PC-3 (cell line): ENCODE measurements at places on chromosomes 5 and 9.
A peak's percentile ranks its signal among the peaks of the same experiment; 100 is the strongest.

DNA sequence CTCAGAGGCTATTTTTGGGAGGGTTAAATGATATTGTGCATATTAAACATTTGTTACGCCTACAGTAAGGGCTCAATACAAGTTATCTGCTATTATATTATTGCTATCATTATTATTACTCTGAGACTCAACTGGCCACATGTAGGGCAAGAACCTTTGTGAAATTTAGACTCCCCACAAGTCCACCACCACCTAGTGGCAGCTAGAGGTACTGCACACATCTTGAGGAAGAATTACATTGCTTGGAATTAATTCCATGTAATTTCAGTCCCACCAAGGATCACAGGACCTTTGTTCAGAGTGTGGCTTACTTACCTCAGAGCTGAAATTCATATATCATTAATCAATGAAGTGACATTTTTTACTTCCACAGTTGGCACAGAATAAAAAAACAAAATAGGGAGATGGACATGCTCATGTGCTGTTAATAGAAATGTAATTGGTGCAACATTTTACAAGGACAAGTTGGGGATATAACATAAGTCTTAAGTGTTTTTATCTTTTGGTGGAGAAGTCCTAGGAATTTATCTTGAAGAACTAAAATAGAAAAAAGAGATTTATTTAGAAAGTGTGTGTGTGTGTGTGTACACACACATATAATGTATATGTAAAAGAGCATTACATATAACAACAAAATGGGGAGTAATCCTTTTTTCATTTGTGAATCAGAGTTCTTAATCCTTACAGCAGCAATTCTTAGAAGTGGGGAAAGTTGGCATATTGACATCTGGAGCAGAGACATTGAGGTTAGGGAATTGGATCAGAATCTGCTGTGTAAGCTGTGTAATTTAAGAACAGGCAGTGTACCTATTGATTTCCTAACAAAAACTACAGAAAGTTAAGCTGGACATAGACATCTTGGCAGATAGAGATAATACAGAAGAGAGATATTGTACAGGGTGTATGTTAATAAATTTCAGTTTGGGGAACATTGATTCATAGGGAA is 11.2 kb downstream of the MSANTD3 start:
- H3K4me3 ChIP-seq, result no peak overlapping the region
- no peak overlapping the region for H3K27ac ChIP-seq
- DNase-seq, result peak; percentile 85
- H3K4me1 ChIP-seq, result no peaks in the 10 kb centered on the region
- H3K27me3 ChIP-seq, result no peaks in the 10 kb centered on the region
- H3K36me3 ChIP-seq, result no peaks in the 10 kb centered on the region; the same call in 1 of the 2 replicates

- no peak overlapping the region for H3K4me3 ChIP-seq
- no peaks in the 10 kb centered on the region for H3K4me1 ChIP-seq
- no peak for DNase-seq
These were observed 49.0 kb downstream of the SGCD start for GRCh38 chr5:156375895-156376495.

DNA sequence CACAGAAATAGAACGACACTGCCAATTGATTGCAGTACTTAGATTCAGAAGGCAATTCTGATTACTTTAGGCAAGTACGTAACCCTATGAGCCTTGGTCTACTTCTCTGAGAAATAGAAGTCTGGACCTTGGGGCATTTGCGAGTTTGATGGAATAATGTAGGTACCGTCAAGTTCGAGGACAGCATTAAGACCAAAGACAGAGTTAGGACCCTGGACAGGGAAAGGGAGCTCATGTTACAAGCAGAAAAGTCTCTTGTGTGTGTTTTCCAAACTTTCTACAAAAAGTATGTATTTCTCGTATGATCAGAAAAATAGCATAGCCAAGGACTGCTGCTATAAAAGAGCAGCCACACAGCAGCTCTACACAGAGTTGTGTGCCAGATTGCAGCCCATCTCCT is 20.1 kb downstream of the CCDC180 start:
- H3K27ac ChIP-seq, result no peak overlapping the region
- no peak for DNase-seq
- H3K36me3 ChIP-seq, result no peaks in the 10 kb centered on the region

- no peak overlapping the region for H3K27ac ChIP-seq
- H3K4me1 ChIP-seq, result no peaks in the 10 kb centered on the region
- no peaks in the 10 kb centered on the region for H3K36me3 ChIP-seq
- H3K27me3 ChIP-seq, result no peaks in the 10 kb centered on the region
- H3K4me3 ChIP-seq, result no peak overlapping the region
- no peak for DNase-seq
These were observed 18.8 kb downstream of the C5orf52 start for GRCh38 chr5:157689942-157690689.

- H3K36me3 ChIP-seq, result no peaks in the 10 kb centered on the region
- H3K4me1 ChIP-seq, result no peaks in the 10 kb centered on the region
- no peaks in the 10 kb centered on the region for H3K27me3 ChIP-seq
- H3K4me3 ChIP-seq, result no peak overlapping the region
- no peak overlapping the region for H3K27ac ChIP-seq
- no peak for DNase-seq
These were observed 1488.4 kb upstream of the WWC1 start for GRCh38 chr5:166803058-166803457.

GRCh38 chr5:32600054-32600622 is 14.8 kb downstream of the SUB1 start:
- H3K27ac ChIP-seq, result no peak overlapping the region
- no peak overlapping the region for H3K4me3 ChIP-seq
- H3K27me3 ChIP-seq, result no peaks in the 10 kb centered on the region
- H3K36me3 ChIP-seq, result peaks cover 76% of the 10 kb centered on the region

GRCh38 chr9:96186591-96187011 is 115.4 kb downstream of the HSD17B3 start:
- H3K4me1 ChIP-seq, result no peaks in the 10 kb centered on the region
- H3K27ac ChIP-seq, result no peak overlapping the region
- H3K36me3 ChIP-seq, result no peaks in the 10 kb centered on the region

DNA sequence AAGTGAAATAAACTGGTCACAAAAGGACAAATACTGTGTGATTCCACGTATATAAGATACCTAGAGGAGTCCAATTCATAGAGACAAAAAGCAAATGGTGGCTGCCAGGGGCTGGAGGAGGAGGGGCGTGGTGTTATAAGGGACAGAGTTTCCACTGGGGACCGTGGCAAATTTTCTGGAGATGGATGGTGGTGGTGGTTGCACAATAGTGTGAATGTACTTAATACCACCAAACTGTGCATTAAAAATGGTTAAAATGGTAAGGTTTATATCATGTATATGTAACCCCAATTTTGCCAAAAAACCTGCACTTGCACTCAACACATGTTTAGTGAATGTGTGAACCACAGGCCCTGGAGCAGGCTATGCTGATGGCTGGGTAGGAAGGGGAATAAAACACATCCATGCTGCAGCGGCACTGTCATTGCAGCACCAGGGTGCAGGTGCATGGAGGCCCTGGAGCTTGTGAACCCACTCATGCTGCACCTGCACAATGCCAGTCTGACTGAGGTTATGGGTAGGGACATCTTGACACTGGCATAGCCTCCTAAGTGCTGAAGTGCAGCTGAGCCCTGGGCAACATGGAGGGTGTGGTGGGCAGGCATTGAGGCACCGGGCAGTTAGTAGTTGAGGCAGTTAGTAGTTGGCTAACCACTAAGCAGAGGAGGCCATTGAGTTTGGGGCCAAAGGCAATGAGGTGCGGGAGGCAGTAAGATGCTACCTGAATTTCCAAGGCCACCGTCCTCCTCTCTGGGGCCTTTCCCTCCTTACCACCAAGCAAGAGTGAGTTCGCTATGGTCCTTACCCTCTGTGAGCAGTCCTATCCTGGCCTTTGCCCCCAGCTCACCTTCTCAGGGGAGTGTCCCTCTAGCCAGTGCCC is 3.5 kb upstream of the PHF2 start:
- H3K4me1 ChIP-seq, result peaks cover 8% of the 10 kb centered on the region
- DNase-seq, result no peak
- H3K36me3 ChIP-seq, result no peaks in the 10 kb centered on the region
- H3K27ac ChIP-seq, result no peak overlapping the region
